K562 (cell line): ENCODE measurements at places on chromosomes 11 and 22. TPM values are rescaled to one million over a fixed set of nuclear protein-coding genes. Genes with fewer than 3 reads are reported as not detected.

The OR4A16 gene
- total RNA-seq, result not detected in 2 replicates

The PITPNM1 gene
- 50.2 and 53.7 TPM in 2 replicates for total RNA-seq

The MS4A4A gene
- total RNA-seq, result 10.7 and 11.2 TPM in 2 replicates

GRCh38 chr11:22341588-22341931 is 3.4 kb downstream of the SLC17A6 start:
- no peak for DNase-seq

DNA sequence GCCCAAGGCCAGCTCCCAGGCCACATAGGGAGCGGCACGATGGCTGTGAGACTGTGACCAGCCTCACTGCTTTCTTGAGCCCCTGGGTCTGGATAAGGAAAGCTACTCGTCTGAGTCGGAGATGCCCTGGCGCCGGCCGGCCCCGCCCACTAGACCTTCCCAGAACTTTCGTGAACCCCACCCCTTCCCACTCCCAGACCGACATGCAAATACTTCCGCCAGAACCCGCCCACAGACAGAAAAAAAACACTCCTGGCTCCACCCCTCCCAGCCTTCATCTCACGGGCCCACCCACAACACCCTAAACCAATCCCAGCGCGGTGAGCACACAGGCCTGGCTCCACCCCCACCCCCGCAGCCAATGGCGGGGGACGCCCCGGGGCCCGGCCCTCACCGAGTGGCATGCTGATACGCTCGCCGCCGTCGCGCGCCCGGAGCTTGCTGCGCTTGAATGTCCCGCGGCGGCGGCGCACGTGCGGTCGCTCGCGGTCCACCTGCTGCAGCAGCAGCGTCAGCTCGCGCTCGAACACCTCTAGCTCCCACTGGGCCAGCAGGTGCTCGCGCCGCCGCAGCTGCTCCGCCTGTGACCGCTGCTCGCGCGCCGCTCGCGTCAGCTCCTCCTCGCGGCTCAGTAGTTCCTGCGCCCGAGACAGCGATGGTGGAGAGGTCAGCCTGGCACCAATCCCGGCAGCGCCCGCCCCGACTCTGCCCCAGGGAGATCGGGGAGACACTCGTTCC is 7.0 kb downstream of the MAP3K11 start:
- peak; percentile 88 for DNase-seq

GRCh38 chr22:44380756-44381486 is 68.2 kb upstream of the SHISAL1 start:
- DNase-seq, result no peak
